ENCODE measurements at places on chromosomes 7 and 10.
A peak's percentile ranks its signal among the peaks of the same experiment; 100 is the strongest.

DNA sequence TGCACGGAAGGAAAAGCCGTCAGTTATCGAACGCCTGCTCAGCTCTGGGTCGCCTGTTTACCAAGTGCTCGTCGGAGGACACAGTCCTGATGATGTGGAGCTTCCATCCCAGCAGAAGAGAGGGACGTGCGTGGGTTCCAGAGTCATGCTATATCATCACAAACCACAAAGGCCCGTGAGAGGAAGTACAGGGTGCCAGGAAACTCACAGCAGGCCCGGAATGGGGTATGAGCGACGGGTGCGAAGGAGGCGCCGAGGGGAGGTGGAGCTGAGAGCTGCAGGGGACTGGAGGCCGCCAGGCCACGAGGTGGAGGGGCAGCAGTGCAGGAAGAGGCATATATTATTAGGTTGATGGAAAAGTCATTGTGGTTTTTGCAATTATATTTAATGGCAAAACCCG lies 102.5 kb downstream of the ACTR3B start:
- no peaks in the 10 kb centered on the region for H3K27me3 ChIP-seq
- no peak overlapping the region for H3K4me3 ChIP-seq
- H3K27ac ChIP-seq, result no peak overlapping the region
- no peak for DNase-seq

DNA sequence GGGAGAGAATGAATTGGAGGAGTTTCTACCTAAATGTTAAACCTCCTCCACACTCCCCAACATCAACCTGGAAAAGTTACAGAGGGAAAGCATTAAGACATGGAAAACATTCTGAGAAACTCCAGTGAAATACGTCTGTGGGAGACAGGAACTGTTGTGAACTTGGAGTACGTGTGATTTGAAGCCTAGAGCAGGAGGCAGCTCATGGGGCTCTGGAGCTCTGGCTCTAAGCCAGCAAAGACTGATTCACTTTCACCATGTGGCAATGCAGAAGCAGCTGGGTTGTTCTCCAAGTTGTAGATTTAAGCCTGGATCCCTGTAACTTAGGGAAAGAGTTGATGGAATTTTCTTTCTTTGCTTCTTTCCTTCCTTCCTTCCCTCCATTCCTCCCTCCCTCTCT lies 503.2 kb downstream of the NRG3 start:
- H3K27ac ChIP-seq, result no peak overlapping the region
- no peaks in the 10 kb centered on the region for H3K27me3 ChIP-seq
- no peak overlapping the region for H3K4me3 ChIP-seq
- no peaks in the 10 kb centered on the region for H3K4me1 ChIP-seq
- DNase-seq, result no peak

- DNase-seq, result no peak
- no peak overlapping the region for H3K27ac ChIP-seq
- H3K4me3 ChIP-seq, result no peak overlapping the region
- no peaks in the 10 kb centered on the region for H3K36me3 ChIP-seq
Observed at GRCh38 chr7:118245267-118246040, 20.9 kb downstream of the ANKRD7 start.

DNA sequence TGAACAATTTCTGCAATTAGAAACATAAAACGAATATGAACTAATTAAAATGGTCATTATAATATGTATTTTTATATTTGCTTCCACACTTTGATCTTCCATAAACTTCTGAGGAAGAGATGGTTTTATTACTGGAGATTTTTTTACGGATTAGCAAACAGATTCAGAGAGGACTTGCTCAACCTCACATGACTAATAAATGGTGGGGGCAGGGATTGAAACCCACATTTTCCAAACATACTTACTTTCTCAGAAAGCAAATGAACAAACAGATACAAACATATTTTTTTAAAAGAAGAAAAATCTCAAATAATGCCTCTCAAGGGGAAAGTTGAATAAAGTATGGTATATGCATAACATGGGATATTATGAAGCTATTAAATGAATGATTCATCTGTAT lies 18.3 kb downstream of the ANKMY2 start:
- no peak overlapping the region for H3K27ac ChIP-seq
- DNase-seq, result no peak
- H3K4me3 ChIP-seq, result no peak overlapping the region
- H3K27me3 ChIP-seq, result no peaks in the 10 kb centered on the region
- H3K36me3 ChIP-seq, result peaks cover 10% of the 10 kb centered on the region

GRCh38 chr10:28248092-28248491 lies 54.8 kb downstream of the MPP7 start:
- H3K4me1 ChIP-seq, result peaks cover 8% of the 10 kb centered on the region
- no peak for DNase-seq
- peak overlapping the region; percentile 35 for H3K27ac ChIP-seq
- peak overlapping the region; percentile 31 for H3K4me3 ChIP-seq

DNA sequence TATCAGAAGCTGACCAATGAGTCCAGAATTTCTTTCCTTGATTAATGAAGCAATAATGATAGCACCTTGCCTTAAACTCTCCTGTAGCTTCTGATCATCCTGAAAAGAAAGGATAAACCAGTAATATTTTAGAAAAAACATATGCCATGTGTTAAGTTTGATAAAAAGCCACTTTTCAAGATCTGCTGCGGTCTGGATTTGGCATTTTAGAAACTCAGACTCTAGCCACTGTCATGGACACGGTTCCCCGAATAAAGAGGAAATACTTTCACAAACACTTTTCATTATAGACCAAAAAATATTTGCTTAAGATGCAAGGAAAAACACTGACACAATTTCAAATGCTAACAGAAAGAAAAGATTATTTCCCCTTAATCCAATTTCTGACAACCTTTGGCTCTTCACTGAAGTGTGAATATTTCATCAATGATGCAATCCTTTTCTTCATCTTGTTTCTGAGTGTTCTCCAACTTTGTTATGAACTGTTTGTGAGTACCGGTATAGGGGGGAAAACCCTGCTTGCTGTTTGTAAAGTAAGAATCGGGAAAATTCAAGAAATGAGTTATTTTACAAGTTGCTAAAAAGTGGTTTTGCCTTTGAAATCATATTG lies 329.5 kb downstream of the CRPPA start:
- H3K4me3 ChIP-seq, result no peak overlapping the region
- H3K4me1 ChIP-seq, result no peaks in the 10 kb centered on the region
- no peaks in the 10 kb centered on the region for H3K36me3 ChIP-seq
- no peaks in the 10 kb centered on the region for H3K27me3 ChIP-seq
- H3K27ac ChIP-seq, result no peak overlapping the region

All from T-helper 17 cell (primary cell).